Stimulated activated CD4-positive, alpha-beta T cell treated with anti-CD3 and anti-CD28 coated beads, Interleukin-4, amount 100 ng/mL, for 48 hours (primary cell): ENCODE measurements at places on chromosomes 12 and 14.
A peak's percentile ranks its signal among the peaks of the same experiment; 100 is the strongest.

DNA sequence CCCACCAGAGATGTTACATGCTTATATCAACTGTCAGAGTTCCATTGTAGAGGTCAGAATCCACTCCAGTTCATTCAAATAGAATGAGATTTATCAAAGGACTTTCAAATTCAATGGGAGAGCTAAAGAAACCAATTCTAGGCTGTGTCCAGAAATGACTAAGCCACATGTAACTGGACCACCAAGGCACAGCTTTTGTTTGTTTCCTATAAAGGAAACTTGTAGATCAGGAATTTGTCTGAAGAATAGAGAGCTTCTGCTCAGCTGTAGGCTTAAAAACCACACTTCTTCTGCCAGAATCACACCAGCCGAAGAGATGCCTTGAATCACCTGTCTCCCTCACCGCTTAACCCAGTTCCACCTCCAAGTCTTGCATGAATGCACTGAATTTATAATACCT lies 134.0 kb upstream of the NEDD1 start:
- DNase-seq = no peak

GRCh38 chr14:93962701-93963601 lies 13.4 kb downstream of the ASB2 start:
- no peak for DNase-seq

- peak; percentile 93 for DNase-seq
Measured at GRCh38 chr12:123436017-123436964, at the start of gene RILPL2. TSS of gene RILPL2 (minus strand) at chr12:123436684. CDS start at chr12:123436420, 264 bp downstream.

DNA sequence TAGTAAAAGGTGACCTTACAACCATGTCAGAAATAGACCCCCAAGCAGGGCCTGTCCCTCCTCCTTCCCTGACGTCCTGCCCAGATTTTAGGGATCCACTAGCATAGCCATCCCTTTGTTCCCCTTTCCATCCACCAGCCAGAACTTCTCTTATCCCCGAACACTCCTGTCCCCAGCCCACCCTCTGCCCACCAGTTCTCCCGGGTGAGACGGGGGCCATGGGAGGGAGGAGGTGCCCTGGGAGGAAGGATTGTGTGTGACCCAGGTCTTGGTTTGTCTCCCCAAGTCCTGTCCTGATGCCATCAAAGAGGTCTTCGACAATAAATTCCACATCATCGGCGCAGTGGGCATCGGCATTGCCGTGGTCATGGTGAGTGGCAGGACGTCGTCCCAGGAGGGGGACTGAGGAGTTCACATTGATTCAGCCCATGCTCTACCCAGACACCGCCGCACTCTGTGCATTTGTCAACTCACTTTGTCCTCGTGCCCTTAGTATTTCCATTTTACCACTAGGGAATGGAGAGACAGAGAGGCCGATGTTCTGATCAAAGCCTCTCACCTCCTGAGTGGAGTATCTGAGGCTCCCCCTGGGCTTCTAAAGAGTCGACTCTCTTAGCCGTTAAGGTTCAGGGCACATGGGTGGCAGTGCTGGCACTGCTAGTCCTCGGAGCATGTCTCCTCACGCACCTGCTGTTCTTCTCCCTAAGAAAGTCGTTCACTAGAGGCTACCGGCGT lies 35.9 kb downstream of the CD9 start:
- DNase-seq = no peak

DNA sequence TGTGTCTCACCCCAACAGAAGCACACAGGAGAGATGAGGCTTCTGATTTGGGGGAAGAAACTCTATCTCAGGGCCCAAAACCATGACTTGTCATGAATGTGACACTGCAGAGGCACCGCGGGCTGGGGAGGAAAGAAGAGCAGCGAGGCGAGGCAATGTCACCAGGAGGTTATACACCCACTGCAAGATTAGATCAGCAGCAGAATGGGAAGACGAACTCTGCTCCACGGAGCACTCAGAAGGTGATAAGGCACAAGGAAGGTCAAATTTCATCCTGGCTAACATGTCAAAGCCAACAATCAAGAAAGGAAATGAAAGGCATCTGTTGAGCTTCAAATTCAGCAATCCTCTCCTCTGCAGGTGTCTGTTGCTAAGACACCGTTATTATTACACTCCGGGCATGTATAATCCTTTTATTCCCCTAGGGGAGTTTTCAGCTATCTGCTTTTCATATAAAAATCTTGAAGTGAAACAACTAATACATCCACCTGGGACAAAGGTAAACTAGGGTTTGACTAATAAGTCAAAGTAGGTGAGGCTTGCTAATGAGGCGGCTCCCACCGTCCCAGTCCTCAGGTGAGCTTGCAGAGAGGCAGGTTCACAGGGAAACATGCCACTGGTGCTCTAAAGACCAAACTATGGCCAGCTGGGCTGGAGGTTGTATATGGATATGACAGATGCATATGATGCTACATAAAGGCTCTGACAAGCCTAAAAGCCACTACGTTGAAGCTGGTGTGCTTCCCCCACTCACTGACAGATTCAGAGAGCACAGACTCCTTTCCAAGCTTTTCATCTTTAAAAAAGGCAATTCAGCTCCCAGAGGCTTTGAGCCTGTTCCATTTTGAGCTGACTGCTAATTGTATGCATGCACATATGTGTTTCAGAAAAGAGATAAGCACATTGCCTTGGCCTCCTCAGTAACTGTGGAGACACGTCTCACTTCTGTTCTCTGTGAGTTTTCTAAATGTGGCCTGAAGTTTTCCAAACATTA lies 221.2 kb downstream of the NELL2 start:
- no peak for DNase-seq

GRCh38 chr14:55351111-55351510 lies 60.5 kb downstream of the ATG14 start:
- DNase-seq = no peak

- DNase-seq = no peak
Measured at GRCh38 chr12:132145334-132145733, 1.1 kb downstream of the NOC4L start.

DNA sequence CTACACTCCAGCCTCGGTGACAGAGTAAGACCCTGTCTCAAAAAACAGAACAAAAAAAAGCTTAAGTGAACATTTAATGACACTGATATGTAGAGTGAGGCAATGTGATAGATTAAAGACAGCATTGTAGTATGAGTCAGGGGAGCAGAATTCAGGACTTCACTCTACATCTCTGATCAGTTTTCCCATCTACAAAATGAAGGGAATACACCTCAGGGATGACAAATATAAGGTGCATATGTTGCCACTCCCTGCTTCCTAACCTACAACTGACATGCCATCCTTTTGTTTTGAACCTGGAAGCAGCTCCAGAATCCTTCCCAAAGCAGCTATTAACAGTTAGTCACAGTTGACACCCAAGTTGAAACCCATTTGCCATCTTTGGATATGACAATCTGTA lies 30.9 kb upstream of the STRN3 start:
- no peak for DNase-seq
